ENCODE measurements at places on chromosomes 2 and 18. TPM values are rescaled to one million over a fixed set of nuclear protein-coding genes. Genes with fewer than 3 reads are reported as not detected.

The GATA6 gene
- total RNA-seq = 4.6 TPM

The POTEJ gene
- not detected for total RNA-seq

The CYBRD1 gene
- 43.7 TPM for total RNA-seq

The STEAP3 gene
- 13.9 TPM for total RNA-seq

The BIN1 gene
- total RNA-seq = 36.3 TPM

The IL18RAP gene
- not detected for total RNA-seq

The IL1R1 gene
- 7.9 TPM for total RNA-seq

The LRRC30 gene
- total RNA-seq = not detected

The FAM124B gene
- total RNA-seq = 0.12 TPM

The SULT1C4 gene
- total RNA-seq = not detected

The MARCO gene
- not detected for total RNA-seq

The LIPG gene
- 66.5 TPM for total RNA-seq

The PJVK gene
- not detected for total RNA-seq

The BOLL gene
- not detected for total RNA-seq

The MROH2A gene
- not detected for total RNA-seq

The VIT gene
- total RNA-seq = 34.0 TPM

The MYO5B gene
- 5.5 TPM for total RNA-seq

The SLC4A3 gene
- total RNA-seq = 2.6 TPM

The TCF23 gene
- total RNA-seq = not detected

The PDE1A gene
- 3.7 TPM for total RNA-seq

The XRCC5 gene
- 335 TPM for total RNA-seq

The ARL4C gene
- 48.1 TPM for total RNA-seq

The TPO gene
- not detected for total RNA-seq

The CFAP65 gene
- total RNA-seq = not detected

The PLEK gene
- 0.25 TPM for total RNA-seq

The COLEC12 gene
- total RNA-seq = 39.2 TPM

The GCG gene
- total RNA-seq = not detected

The DYNAP gene
- not detected for total RNA-seq

The SLC35G4 gene
- total RNA-seq = not detected

The NT5DC4 gene
- total RNA-seq = not detected

The NBEAL1 gene
- 5.9 TPM for total RNA-seq

The AQP12B gene
- not detected for total RNA-seq

The FER1L5 gene
- not detected for total RNA-seq

The STARD6 gene
- total RNA-seq = not detected

The MAL gene
- 11.3 TPM for total RNA-seq

The KLHL41 gene
- total RNA-seq = not detected

The CPLX4 gene
- total RNA-seq = not detected

The UCN gene
- 1.6 TPM for total RNA-seq

The FSIP2 gene
- total RNA-seq = 0.25 TPM

The UGT1A8 gene
- not detected for total RNA-seq

The SLC16A14 gene
- 0.81 TPM for total RNA-seq

The CNDP1 gene
- total RNA-seq = not detected

The ADRA2B gene
- not detected for total RNA-seq

The COLEC11 gene
- 0.10 TPM for total RNA-seq

The ANO7 gene
- 0.62 TPM for total RNA-seq

The COPS8 gene
- total RNA-seq = 159 TPM

The KRTCAP3 gene
- not detected for total RNA-seq

The GAD1 gene
- 3.0 TPM for total RNA-seq

The MPV17 gene
- 92.5 TPM for total RNA-seq

The XIRP2 gene
- 0.02 TPM for total RNA-seq

The CTNNA2 gene
- not detected for total RNA-seq

The AFF3 gene
- total RNA-seq = 2.6 TPM

Measured in M059J (cell line).